ENCODE measurements at places on chromosomes 11 and 22.

DNA sequence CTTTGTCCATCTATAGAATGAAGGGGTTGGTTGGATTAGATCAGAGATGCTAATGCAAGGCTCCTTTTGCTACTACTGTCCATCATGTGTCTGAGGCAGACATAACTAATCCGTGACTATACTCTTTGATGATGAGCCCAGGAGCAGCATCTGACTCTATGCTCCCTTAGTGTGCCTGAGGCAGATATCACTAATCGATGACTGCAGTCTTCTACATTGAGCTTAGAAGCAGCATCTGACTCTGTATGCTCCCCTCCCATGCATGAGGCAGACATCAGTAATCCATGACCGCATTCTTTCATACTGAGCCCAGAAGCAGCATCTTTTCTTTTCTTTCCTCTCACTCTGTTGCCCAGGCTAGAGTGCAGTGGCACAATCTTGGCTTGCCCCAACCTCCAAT is 4.2 kb downstream of the TCN2 start:
- DNase-seq: no peak

DNA sequence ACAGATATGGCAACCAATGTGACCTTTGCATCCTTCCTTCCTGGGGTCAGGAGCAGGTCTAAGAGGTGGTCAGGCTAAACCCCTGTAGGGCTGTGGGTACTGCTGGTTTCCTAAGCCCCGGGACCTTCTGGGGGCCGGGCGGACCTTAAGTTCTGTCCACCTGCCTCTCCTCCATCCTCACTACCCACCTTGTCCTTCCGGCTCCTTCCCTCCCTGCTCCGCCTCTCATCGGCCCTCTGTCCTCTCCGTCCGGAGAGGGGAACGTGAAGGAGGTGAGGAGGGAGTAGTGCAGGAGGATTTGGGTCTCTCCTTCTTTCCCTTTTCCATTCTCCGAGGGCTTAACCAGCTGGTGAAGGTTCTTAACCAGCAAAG is 28.3 kb upstream of the PARVB start:
- DNase-seq: no peak

- DNase-seq: no peak
These were observed 24.2 kb downstream of the NUP50 start for GRCh38 chr22:45187891-45188290.

DNA sequence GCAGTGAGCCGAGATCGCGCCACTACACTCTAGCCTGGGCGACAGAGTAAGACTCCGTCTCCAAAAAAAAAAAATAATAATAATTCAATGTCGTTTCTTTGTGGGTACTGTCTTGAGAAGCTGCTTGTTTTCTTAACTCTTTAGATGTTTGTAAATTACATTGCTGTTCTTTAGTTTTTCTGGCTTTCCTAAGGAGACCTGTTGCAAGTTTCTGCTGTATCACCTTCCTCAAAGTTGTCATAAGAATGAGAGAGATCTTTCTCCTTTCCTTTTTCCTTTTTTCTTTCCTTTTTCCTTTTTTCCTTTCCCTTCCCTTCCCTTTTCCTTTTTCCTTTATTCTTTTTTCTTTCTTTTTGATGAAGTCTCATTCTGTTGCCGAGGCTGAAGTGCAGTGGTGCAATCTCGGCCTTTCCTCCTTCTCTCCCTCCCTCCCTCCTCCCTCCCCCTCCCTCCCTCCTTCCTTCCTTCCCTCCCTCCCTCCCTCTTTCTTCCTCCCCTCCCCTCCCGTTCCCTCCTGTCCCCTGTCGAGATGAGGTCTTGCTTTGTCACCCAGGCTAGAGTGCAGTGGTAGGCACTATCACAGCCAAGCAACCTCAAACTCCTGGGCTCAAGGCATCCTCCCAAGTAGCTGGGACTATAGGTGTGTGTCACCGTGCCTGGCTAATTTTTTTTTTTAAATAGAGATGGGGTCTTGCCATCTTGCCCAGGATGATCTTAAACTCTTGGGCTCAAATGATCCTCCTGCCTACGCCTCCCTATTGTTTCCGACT is 15.3 kb downstream of the HIPK3 start:
- DNase-seq: no peak

- no peak for DNase-seq
These were observed 855.0 kb downstream of the METTL15 start for GRCh38 chr11:28963187-28963586.

DNA sequence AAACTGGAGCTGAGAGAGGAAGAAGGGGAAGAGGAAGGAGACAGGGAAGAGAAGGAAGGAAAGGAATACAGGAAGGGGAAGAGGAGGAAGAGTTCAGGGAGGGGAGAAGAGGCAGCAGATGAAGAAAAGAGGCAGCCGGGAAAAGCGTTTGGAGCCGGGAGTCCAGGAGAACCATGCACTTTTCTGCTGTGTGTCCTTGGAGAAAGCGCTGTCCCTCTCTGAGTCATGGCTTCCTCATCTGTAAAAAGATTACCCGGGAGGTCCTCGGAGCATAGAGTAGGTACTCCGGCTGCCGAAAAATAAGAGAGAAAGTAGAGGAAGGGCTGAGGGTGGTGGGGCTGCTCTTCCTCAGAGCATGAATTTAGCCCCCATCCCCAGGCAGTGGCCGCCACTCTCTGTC is 226.9 kb downstream of the MN1 start:
- DNase-seq: no peak

- no peak for DNase-seq
These were observed 46.1 kb downstream of the PHF21A start for GRCh38 chr11:46075168-46075567.

- no peak for DNase-seq
These were observed 55.7 kb downstream of the NRXN2 start for GRCh38 chr11:64667154-64667745.

DNA sequence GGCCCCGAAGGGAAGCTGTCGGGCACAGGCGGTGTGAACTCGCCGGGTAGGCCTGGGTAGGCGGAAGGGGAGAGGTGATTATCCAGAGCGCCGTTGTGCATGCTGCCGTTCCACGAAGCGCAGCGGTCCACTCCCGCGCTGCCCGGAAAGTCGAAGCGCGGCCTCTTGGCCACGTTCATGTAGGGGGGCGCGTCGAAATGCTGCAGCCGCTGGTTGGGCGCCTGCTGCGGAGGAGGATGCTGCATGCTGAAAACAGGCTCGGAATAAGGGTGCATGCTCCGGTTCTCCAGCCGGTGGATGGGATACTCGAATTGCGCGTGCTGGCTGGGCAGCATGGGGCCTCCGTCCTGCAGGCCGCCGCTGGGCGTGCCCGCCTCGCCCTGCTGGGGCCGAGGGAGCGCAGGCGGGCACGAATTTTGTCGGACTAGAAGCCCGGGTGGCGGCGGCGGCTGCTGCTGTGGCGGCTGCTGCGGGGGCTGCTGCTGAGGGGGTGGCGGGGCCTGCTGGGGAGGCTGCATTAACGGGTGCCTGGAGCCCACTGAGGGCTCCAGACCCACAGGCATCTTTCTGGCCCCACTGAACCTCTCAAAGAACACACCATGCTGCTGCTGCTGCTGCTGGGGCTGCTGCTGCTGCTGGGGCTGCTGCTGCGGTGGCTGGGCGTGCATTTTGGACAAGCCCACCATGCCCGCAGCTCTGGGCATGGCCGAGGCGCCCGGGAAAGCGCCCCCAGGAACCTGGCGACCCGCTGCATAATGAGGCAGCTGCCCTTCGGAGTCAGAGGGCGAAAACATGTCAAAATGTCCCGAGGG is 2.3 kb downstream of the MN1 start:
- DNase-seq: no peak

DNA sequence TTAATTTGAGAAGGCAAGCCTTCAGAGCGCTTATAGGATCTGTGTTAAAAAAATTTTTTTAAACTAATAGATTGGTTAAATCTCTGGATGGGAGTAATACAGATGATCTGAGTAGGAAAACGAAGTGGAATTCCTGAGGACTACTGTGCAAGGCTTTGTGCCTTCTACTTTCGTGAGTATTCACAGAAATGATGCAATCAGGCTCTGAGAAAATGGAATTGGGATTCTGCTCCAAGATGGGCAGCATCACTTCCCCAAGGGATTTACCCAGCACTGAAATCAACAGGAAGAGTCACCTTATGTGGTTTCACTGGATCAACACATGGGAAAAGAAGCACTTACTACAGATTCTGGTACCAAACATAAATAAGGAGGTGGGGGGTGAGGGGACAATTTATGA is 12.5 kb downstream of the KMT5B start:
- DNase-seq: no peak

DNA sequence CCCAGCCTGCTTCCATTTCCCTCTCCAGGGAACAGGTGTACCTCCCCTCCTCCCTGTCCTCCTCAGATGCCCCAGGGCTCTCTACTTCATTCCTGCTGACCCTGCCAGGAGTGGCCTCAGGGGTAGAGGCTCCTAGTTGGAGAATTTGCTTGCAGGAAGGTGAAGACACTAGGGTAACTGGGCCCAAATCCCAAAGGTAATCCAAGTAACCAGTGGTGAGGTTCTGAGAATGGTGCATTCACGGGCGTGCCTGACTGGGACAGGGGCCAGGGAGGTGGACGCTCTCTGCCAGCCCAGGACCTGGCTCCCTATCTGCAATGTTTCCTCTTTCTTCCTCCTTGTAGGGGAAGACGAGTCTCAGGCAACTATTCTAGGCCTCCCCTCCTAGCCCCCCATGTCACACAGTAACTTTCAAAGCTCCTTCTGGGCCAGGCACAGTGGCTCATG is 2.9 kb downstream of the SLC35C1 start:
- no peak for DNase-seq

GRCh38 chr22:19115628-19116027 is 6.6 kb downstream of the DGCR2 start:
- DNase-seq: no peak

- no peak for DNase-seq
These were observed 200.5 kb downstream of the DDX10 start for GRCh38 chr11:108865406-108865805.

Measured in stimulated activated naive CD4-positive, alpha-beta T cell (primary cell).